ENCODE measurements at places on chromosomes 12 and 14.

DNA sequence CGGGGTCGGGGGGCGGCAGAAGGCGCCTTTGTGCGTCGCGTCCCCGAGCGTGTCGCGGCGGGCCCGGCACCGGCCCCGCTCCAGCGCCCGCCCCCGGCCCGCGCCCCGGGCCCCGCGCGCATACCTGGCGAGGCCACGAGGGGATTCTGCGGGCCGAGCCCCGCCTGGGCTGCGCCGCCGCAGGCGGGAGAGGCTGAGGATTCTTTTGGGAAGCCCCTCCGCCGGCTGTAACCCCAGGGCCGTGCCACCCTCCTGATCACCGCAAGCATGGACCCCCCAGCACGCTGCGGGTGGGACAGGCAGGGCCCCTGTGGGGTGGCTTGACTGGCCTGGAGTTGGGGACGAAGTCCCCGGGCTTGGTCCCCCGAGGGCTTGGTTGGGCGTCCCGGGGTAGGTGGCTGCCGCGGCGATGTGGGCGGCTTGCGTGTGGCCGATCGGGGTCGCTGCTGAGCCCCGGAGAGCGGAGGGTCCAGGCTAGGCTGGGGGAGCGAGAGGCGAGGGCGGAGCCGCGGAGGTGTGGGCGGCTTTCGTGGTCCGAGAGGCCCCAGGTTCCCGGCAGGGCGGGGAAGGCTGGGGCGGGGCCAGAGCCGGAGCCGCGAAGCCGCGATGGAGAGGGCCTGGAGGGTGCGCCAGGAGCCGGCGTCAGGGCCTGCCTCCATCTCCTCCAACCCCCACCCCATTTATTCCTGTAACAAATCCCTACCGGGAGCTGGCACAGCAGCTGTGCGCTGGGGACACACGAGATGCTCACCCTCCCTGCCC lies 28.4 kb upstream of the GPR132 start:
- DNase-seq: peak; percentile 90

DNA sequence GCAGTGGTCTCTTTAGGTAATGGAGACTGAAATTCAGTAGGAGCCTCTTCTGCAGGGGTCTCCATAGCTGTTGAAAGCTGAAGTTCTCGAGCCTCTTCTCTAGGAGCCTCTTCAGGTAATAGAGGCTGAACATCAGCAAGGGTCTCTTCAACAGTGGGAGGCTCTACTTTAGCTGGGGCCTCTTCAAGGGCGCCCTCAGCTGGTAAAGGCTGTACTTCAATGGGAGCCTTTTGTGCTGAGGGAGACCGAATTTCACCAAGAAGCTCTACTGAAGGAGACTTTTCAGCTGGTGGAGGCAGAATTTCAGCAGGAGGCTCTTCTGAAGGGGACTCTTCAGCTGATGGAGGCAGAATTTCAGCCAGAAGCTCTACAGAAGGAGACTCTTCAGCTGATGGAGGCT lies 1.5 kb downstream of the FSCB start:
- DNase-seq: no peak

GRCh38 chr12:127108360-127109215 lies 1158.4 kb upstream of the TMEM132C start:
- DNase-seq: peak; percentile 55

DNA sequence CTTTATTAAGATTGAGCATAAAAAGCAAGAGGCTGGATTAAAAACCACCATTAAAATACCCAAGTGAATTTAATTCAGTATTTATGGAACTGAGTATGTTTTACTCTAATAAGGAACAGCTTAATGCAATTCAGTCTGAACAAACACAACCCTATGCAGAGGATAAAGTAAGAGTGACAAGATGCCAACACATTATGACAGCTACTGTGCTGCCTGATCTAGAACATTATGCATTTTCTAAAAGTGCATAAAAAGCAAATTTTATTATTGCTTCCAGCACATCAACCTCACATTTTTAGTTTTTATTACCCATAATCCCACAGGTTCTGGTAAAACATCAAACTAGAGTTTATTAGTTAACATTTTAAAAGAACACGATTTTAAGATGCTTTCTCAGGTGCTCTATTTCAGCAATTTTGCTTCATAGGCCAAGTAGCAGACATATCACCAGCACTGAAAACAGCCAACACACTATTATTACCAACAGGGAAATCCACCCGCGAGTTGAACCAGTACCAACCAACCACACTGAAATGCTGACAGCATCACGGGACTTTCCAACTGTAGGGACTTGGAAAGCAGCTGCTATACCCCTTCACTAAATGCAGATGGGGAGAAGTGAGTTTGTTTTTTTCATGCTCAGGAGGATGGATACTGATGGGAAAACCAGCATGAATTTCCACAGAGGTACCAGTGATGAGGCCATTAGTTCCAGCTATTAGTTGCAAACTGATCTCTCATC lies 372.1 kb downstream of the KCNH5 start:
- no peak for DNase-seq

DNA sequence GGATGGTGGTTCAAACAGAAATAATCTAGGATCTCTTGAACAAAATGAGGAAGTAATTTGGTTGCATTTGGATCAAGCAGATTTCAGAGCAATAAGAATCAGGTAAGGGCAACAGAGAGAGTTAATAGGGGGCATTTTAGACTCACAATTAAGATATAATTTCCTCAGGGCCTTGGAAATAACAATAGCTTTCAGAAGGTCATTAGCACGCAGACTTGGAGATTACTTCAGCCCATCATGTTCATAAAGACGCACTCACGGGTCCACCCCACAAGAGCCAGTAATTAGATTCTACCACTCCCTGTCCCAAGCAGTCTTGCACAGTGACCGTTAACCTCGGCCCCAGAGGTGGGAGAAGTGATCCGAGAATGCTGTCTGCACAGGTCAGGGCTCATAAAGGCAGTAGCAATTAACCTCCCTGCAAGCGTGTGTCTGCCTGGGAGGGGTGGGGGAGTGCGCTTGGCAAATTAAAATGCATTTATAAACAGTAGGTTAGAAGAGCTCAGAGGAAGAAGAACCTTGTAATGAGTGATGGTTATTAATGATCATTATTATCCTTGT lies 125.7 kb upstream of the CCDC196 start:
- DNase-seq: no peak

All from activated T-cell treated with anti-CD3 and anti-CD28 coated beads, Interleukin-2, amount 50 U/mL, for 72 hours (primary cell).